Activated CD8-positive, alpha-beta T cell treated with anti-CD3 and anti-CD28 coated beads, Interleukin-2, amount 10 ng/mL, durations not matched to agents 7 days and 5 days (primary cell): ENCODE measurements at places on chromosomes 12 and 14.

GRCh38 chr14:88821888-88822287 lies 2.6 kb upstream of the TTC8 start:
- no peak for DNase-seq

DNA sequence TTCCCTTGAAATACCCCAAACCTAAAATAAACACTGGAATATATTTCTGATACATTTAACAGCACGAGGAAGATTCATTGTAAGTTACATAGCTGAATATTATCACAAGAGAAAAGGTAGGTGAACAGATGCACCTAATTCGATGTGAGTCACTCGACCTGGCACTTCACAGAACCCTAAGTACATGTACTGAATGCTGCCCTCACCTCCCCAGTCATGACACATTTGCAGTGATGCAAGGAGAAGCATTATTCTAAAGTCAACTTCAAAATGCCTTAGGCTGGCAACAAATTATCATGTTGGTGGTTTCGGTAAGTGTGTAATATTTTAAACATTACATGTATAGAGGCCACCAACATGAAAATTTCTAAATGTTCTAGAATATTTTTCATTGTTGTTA lies 35.2 kb upstream of the TMTC2 start:
- DNase-seq = no peak

GRCh38 chr12:13215056-13215455 lies 18.5 kb downstream of the EMP1 start:
- DNase-seq = no peak

DNA sequence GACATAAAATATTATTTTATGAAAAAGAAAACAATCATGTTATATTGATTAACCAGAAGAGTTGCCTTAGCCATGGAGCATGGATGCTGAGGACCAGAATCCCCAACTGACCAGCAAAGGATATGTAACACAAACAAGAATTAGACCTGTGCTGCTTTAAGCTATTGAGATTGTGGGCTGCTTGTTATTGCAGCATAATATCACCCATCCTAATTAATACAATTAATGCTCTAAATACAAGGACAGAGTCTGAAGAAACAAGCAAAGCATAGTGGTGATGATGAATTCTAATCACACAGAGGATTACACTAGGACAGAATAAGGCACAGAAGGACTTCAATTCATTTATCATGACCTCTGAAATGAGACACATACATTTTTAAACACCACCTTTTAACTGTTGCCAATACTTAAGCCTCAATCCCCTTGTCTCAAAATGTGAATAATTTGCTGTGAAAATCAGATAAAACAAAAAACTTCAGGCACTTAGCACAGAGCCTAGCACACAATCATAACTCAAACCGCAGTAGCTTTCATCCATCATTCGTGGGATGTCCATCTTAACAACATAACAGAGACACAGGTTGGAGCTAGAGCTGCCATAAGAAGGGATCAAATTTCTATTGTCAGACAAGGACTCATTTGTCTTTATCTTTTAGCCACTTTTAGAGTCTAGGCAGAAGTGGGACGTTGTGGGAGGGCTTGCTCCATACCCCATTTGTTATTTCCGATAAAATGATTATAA lies 449.6 kb upstream of the DCN start:
- no peak for DNase-seq

- no peak for DNase-seq
Measured at GRCh38 chr14:72883109-72883508, 10.8 kb downstream of the DPF3 start.

- no peak for DNase-seq
Measured at GRCh38 chr14:105389534-105389933, 8.8 kb upstream of the TEX22 start.

DNA sequence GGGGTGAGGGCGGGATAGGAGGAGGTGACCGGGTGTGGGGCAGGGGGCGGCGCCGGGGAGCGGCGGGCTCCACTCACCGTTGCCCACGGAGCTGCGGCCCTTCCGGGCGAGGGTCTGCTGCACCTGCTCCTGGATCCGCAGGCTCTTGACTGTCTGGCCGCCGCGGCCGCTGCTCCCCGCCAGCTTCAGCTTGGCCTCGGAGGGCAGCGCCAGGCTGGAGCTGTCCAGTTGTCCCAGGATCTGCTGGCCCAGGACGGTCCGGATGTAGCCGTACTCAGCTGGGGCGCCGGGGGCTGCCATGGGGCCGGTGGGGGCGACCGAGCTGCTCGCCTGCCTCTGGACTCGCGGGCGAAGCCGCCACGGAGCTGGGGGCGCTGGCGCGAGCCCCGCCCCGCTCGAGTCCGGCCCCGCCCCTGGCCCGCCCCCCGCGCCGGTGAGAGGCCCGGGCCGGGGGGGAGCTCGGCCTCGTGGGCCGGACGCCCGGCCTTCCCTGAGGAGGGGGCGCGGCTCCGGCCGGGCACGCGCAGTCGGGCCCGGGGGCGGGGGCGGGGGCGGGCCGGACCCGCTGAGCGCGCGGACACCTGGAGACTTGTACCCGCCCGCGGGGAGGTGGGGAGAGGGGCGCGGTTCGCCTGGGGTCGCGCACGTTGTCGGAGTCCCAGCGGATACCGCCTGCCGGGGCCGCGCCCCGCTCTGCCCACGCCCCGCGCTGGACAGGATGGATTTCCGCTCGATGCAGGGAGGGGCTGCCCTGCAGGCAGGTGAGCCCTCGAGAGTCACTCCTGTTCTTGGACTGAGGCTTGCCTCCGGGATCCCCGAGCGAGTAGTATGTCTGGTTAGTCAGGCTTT lies at the start of gene PKP2:
Gene PKP2 (minus strand): TSS at position 346 of the 849 bp plus-strand sequence. CDS start 46 bp downstream, at position 300.
- DNase-seq = peak; percentile 36

DNA sequence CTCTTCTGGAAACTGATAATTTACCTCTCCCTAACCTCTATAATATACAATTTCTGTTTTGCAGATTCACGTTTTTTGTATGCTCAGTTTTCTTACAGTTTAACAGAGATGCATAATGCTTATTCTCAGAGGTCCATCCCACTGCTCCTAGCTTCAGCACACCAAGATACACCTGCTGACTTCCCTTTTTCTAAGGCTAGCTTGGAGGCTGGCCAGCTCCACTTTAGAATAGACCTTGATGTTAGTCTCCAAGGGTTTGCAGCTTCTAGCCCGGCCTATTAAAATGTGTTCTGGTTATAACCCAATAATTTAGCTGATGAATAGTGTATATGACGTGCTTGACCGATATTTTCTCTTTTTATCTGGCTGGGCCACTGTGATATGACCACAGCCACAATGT lies 261.2 kb downstream of the EGLN3 start:
- no peak for DNase-seq

GRCh38 chr14:25259470-25259869 lies 209.5 kb upstream of the STXBP6 start:
- no peak for DNase-seq

- DNase-seq = no peak
Measured at GRCh38 chr14:59022144-59022543, 166.3 kb upstream of the DAAM1 start.

GRCh38 chr14:94601884-94602391 lies 10.3 kb upstream of the SERPINA3 start:
- no peak for DNase-seq

GRCh38 chr14:32450919-32451675 lies 122.0 kb downstream of the AKAP6 start:
- no peak for DNase-seq

DNA sequence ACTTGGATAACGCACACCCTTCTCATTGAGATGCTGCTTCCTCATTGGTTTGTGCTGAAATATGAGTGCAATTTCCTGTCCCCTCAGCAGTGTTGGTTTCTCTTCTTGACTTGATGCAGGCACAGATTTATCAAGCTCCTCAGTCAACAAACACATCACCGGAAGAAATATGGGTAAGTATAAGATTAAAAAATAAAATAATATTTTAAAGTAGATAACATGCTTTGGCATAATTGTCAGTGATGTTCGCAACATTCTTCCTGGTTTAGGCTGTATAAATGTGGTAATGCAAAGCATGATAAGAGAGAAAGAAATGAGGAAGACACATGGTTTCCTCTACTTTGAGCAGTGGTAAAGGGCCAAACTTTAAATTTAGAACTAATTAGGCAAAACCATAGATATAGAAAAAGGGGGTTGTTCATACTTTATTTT lies at the start of gene GPR65:
Gene GPR65 (plus strand): TSS at position 86 of the 432 bp plus-strand sequence. CDS start 5,713 bp downstream, outside the sequence.
- peak; percentile 76 for DNase-seq

DNA sequence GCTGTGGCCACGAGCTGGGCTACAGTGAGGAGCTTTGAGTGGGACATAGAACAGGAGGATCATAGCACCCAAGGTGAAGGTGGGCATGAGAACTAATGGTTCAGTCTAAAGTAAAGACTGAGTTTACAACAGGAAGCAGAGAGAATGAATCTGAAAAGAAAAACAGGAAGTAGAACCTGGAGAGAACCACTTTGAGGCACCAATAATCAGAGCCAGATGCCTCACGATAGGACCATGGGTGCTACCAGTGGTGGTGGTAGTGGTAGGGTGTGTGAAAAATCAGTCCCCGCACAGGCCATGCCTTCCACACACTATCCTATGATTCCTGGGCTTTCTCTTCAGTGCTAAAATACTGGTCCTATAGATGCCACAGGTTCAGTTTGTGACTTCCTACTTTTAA lies 293.6 kb downstream of the AKAP6 start:
- DNase-seq = no peak

DNA sequence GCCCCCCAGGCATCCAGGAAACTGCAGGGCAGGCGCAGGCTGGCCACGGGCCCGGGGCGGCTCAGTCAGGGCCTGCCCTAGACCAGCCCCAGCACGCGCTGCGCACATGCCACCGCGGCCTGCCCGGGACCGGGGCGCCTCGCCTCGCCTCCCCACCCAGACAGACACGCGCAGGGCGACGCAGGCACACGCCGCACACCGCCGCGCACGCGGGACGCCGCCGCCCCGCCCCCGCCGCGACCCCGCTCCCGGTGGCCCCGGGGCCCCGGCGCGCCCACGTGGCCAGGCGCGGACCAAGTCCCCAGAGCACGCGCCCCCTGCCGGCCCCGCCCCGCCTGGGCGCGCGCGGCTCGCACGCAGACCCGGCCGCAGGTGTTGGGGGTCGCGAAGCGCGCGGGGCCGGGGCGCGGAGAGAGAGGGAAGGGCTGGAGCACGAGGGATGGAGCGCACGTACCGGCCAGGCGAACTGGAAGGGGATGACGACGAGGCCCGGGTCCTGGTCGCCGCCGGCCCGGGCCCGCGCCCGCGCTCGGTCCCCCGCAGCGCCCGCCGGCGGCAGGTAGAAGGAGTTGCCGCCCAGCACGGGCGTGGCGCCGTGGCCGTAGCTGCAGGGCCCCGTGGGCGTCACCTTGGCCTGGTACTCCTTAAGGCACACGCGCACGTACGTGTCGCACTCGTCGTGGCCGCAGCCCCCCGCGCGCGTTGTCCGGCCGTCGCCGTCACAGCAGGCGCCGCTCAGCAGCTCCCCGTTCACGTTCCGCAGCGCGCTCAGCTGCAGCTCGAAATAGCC lies 1.1 kb downstream of the JAG2 start:
- DNase-seq = no peak

DNA sequence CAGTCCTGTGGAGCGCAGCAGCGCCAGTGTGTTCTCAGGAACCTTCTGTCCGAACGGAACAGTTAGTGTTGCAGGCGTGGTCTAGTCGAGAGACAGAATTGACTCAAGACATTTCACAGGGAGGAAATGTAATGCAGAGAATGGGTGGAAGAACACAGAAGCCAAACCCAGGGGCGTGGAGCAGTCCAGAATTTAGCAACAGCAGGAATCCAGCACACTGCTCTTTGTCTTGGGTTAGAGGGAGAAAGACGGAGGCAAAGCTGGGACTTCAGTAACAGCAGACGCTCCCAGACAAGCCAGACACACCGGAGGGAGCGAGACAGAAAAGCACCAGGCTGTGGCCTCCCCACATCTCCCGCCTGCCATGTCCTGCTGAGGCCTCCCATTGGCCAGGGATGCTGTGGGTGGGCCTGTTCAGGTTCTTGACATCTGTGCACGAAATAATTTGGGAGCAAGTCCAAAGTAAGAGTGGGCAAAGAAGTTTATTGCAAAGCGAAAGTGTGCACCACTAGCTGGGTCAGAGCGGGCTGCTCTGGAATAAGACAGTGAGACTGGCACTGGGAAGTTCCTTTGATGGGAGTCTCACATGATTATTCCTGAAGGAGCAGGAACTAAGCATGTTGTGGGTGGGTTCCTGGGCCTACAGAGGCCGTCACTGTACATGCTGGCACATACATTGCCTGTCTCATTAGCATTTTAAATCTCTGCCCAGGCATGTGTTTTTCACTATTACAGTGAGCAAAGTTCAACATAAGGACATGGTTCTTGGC lies 339.3 kb upstream of the SFSWAP start:
- DNase-seq = no peak

GRCh38 chr12:123092866-123093265 lies 58.0 kb downstream of the PITPNM2 start:
- DNase-seq = no peak

DNA sequence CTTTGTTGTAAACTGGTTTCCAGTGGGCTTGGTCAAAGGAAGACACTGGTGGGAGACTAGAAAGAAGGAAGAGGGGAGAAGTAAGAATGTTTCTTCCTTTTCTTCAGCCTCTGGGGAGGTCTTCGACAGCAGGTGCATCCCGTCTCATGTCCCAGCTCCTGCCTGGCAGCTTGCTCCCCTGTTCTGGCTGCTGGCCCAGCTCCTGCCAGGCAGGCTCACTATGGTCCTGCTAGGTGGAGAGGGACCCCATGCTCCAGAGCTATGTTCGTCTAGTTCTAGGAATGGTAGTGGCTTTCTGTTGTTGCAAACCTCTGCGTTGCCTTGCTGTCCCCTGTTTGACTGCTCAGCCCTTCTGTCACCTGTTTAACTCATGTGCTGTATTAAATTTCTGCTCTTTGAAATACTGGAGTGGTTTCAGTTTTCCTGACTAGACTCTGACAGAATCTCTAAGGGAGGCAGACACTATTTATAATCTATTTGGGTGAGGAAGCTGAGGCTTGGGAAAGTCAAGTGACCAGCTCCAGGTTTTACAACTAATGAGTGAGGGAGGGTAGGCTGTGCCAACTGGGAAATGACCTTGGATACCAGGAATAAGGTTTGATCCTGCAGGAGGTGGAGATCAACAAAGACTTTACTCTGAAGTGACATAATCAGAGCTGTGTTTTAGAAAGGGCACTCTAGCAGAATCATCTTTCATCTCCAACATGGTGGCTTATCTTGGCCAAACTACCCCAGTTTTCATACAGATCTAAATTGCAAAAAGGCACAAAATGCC lies 94.7 kb upstream of the DDHD1 start:
- DNase-seq = no peak
